ENCODE measurements at places on chromosomes 1 and 21.

GRCh38 chr1:89274411-89274857 is 1.8 kb upstream of the GBP5 start:
- DNase-seq = no peak

DNA sequence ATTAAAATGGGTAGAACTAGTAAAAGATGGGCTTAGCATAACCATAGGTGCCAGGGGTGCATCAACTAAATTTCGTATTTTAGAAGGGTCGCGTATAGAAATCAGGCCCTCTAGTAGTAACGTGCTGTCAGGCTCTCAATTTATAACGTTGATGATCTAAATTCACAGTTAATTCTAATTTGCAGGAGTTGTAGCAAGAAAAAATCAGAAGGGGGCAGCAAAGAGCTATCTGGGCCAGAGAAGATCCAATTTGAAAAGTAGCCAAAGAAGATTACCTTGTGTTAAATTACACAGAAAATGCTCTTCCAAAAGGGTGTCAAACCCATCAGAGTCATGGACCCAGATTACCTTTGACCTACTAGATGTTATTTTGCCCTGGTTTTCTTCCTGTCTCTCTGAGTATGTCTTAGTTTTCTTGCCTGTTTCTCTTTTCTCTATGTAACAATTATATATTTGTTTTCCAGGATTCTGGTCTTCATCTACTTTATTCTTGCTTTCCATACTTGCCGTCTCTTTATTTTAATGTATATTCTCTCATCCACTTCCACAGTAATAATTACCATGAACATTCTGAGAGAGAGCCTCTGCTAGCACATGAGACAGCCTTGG is 1030.9 kb downstream of the AMY1C start:
- peak; percentile 10 for DNase-seq

- no peak for DNase-seq
These were observed 541.7 kb downstream of the SMYD3 start for GRCh38 chr1:245965398-245965797.

DNA sequence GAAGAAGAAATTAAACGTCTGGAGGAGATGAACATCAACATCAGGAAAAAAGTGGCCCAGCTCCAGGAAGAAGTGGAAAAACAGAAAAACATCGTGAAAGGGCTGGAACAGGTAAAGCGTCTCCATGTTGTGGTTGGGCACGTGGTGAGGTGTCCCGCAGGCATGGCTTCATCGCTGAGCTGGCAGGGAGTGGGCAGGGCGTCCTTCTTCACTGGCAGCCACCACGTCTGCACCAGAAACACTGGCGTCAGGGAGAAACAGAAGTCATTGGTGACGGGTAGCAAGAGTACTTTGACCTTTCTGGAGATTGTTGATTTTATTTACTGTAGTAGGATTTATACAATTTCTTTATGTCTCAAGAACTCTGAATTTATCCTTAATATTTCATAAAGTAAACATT is 59.0 kb upstream of the DIP2A start:
- no peak for DNase-seq

GRCh38 chr1:168227620-168228019 is 1.8 kb downstream of the SFT2D2 start:
- DNase-seq = no peak
